Large intestine (tissue), 12 donors: ENCODE measurements at places on chromosomes 5 and 9. TPM values are rescaled to one million over a fixed set of nuclear protein-coding genes. Genes with fewer than 3 reads are reported as not detected.

IFNA21 gene
- 0.13 TPM for polyA plus RNA-seq

SCGB3A2 gene
- not detected for polyA plus RNA-seq

ATG10 gene
- 9.2 TPM for polyA plus RNA-seq

ABCA1 gene
- 8.6 TPM for polyA plus RNA-seq

CDH9 gene
- polyA plus RNA-seq = 0.91 TPM

FOXI1 gene
- polyA plus RNA-seq = 0.03 TPM

SNCB gene
- 0.39 TPM for polyA plus RNA-seq

NUDT12 gene
- 26.0 TPM for polyA plus RNA-seq

PDLIM7 gene
- 118 TPM for polyA plus RNA-seq

ISL1 gene
- polyA plus RNA-seq = 5.1 TPM

ANKRD31 gene
- polyA plus RNA-seq = 0.21 TPM

ENC1 gene
- 122 TPM for polyA plus RNA-seq

LHX6 gene
- 1.1 TPM for polyA plus RNA-seq

MSMP gene
- polyA plus RNA-seq = 0.61 TPM
